ENCODE measurements at places on chromosomes 4 and X.

DNA sequence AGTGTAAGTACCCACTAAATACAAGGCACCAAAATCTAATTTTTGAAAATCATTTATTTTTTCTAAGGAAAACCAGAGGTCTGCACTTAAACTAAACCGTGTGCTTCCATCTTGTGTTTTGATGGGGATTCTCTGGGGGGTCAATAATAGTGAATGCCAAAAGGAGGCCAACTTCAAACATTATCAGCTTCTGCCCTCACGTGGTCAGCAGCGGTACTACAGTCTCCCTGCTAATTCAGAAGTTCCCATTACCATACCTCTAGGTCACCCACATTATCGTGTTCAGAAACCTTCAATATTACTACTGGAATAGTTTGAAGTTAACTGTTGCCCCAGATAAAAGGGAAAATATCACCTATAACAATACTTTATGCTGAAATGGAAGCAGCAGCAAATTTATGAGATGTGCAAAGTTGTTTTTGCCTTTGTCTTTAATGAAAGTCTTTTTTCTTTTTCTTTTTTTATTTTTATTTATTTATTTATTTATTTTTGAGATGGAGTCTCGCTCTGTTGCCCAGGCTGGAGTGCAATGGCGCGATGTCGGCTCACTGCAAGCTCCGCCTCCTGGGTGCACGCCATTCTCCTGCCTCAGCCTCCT is 17.3 kb downstream of the CTPS2 start:
- peak; percentile 59 for DNase-seq

DNA sequence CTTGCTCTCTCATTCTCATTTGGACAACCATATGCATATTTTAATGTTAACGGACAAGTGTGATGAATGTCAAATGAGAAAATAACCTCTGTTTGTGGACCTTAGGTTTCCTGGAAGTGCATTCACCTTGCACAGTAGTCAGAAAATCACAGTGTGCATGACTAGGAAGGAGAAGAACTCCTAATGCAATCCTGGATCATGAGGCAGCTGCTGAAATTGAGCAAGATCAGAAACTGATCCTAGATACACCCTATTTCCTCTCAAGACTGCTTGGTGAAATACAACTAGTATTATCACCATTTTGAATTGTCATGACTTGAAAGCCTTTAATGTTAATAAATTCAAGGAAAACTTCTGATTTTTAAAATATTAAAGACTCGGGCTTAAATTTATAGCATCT is 1148.9 kb downstream of the STIM2 start:
- DNase-seq: no peak

- no peak for DNase-seq
Observed at GRCh38 chrX:24204331-24204730, 54.8 kb downstream of the ZFX start.

- DNase-seq: no peak
Observed at GRCh38 chrX:34744521-34744920, 87.4 kb upstream of the TMEM47 start.

DNA sequence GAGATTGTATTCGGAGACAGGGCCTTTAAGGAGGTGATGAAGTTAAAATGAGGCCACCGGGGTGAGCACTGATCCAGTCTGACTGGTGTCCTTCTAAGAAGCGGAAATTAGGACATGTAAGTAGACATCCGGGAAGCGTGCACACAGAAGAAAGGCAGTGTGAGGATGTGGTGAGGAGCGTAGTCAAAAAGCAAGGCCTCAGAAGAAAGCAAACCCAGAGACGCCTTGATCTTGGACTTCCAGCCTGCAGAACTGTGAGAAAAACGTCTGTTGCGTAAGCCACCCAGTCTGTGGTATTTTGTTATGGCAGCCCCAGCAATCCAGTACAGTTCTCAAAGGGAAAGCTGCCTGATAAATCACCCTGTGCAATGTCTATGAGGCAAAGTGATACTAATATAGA is 153.5 kb downstream of the KCNIP4 start:
- peak; percentile 8 for DNase-seq

DNA sequence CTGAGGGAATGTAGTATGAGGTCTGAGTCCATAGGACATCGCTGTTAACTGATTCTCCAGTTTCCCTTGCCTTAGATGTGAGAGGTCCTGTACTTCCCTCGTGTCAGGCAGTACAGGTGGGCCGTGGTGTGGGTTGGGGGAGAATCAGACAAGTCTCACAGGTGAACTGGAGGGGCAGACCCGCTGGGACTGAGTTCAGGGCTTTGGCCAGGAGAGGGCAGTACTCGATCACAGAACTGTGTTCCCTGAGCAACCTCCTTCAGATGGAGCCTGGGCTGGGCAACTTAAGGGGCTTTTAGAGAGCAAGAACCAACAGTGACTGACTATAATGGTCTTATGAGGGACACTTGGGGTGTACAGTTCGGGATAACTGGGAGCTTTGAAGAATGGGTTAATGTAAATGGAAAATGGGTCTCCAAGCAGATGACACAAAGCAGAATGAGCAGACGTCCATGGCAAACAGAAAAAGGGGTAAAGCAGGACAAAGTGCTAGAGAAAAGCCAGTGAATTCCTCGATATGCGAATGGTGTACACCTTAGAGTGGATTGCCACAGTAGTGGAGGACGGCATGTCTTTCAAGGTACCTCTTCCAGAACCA is 83.6 kb downstream of the CCNG2 start:
- DNase-seq: peak; percentile 61

Data from activated CD4-positive, alpha-beta T cell treated with anti-CD3 and anti-CD28 coated beads, Interleukin-2, Interleukin-4, amounts not matched to agents 100 ng/mL and 50 ng/mL, durations not matched to agents 16 hours and 8 hours (primary cell).